Psoas muscle (tissue), 8 donors: ENCODE measurements at places on chromosomes 7 and 10. TPM values are rescaled to one million over a fixed set of nuclear protein-coding genes. Genes with fewer than 3 reads are reported as not detected.

- no peak for DNase-seq
These were observed 255.0 kb upstream of the PHYHIPL start for GRCh38 chr10:58921421-58921855.

DNA sequence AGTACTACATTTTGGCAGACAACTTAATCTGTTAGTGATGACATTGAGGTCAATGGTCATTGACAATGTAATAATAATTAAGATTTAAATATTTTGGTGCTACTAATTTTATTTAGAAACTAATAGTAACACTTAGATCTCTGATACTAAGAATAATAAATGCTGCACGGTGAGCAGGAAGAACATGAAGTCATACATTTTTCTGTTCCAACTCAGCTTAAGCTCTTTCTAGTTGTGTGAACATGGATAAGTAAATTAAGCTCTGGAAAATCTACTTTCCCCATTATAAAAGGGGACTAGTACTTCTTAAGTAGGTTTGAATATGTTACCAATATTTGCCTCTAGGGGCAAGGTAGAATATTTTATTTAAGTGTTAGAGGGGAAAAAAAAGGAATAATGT lies 65.9 kb upstream of the MEOX2 start:
- DNase-seq = no peak

GRCh38 chr10:34742456-34742855 lies 72.6 kb downstream of the PARD3 start:
- DNase-seq = no peak

- DNase-seq = peak; percentile 43
These were observed 102.3 kb downstream of the JAZF1 start for GRCh38 chr7:28078036-28078901.

The HOXA5 gene
- total RNA-seq = 6.6 TPM

- DNase-seq = peak; percentile 92
These were observed 21.2 kb downstream of the ATP6V1F start for GRCh38 chr7:128883622-128884448.

DNA sequence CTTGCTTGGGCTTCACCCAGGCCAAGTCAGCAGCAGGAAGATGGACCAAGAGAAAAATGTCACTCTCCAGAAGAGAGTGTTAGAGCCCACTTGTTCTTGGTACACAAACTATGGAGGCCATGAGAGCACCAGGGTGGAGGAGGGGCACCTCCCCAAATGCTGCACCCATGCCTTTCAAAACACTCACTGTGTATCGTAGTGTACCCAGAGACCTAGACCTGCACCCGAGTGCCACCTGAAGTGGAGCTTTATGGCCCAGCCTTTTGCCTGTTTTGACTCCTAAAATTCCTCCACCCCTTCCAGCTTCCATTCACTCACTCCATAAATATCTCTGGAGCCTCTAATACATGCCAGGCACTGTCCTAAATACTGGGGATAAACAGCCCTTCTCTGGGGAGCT lies 5.0 kb downstream of the SFTPD start:
- no peak for DNase-seq

The STOX1 gene
- 0.57 TPM for total RNA-seq

GRCh38 chr10:91201213-91201996 lies 19.1 kb upstream of the PCGF5 start:
- no peak for DNase-seq
